SJCRH30 (cell line): ENCODE measurements at places on chromosomes 13 and 19. TPM values are rescaled to one million over a fixed set of nuclear protein-coding genes. Genes with fewer than 3 reads are reported as not detected.
A peak's percentile ranks its signal among the peaks of the same experiment; 100 is the strongest.

DNA sequence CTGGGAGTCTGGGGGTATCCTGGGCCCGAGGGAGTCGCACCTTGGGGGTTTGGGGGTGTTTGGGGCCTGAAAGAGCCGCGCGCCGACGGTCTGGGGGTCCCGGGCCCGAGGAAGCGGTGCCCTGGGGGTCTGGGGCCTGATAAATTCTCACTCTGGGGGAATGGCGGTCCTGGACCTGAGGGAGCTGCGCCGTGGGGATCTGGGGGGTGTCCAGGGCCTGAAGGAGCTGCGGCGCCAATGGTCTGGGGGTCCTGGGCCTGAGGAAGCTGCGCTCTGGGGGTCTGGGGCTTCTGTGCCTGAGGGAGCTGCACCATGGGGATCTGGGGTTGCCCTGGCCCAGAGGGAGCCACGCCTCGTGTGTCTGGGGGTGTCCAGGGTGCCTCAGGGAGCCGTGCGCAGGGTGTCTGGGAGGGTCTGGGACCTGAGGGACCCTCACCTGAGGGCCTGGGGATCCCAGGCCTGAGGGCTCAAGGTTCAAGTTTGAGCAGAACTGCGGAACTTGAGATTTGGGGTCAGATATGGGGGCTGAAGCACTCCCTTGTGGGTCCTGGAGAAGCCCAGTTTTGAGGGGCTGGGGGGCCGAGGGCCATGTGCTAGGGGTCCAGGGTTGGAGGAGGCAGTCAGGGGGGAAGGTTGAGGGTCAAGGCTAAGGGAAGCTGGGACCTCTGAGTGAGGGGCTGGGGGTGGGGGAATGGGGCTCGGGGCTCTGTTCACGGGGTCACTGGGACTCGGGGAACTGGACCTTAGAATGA lies 1.1 kb downstream of the HDGFL2 start:
- DNase-seq = no peak

PLA2G4C gene
- total RNA-seq = 1.4 and 2.1 TPM in 2 replicates

DNA sequence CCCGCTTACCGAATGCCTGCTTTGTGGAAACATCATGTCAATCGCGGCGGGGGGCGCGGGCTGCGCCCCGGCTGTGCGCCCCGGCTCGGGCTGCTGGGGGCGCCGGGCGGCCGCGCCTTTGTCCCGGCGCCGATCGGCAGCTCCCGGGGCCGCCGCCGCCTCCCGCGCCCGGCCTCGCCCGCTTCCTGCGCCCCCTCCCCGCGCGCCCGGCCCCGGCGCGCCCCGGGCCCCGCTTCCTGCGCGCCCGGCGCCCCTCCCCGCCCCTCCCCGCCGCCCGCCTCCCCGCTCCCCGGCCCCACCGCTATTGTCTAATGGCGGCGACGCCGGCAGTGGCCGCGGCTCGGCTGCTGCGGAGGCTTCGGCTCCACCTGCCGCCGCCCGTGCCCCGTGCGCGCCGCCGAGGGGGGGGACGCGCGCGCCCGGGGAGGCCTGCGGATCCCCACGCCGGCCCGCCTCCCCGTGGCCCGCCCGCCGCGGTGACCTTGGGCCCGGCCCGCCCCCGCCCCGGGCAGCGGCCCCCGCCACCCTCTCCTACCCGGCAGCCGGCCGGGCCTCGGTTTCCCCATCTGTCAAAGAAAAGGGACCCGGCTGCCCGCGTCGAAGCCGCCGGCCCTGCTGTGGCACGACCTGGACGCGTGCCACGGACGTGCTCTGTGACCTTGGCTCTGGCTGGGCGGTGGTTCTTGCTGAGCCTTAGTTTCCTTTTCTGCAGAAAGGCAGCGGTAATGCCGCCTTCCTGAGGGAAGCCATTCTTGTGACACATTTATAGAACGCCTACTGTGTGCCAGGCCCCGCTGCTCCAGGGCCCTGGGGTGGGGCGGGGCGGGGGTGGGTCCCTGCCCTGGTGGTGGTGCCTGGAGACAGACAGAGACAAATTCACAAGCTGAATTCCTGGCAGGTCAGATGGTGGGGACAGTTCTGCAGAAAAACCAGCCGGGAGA lies at the start of gene TLE5:
TSS of gene TLE5 (minus strand) at position 331 of the 941 bp plus-strand sequence. CDS start at position 36, 295 bp downstream.
- peak; percentile 70 for DNase-seq

- DNase-seq = no peak
Measured at GRCh38 chr13:34308725-34309124, 490.8 kb downstream of the RFC3 start.

PCSK4 gene
- 0.58 and 1.1 TPM in 2 replicates for total RNA-seq

DNA sequence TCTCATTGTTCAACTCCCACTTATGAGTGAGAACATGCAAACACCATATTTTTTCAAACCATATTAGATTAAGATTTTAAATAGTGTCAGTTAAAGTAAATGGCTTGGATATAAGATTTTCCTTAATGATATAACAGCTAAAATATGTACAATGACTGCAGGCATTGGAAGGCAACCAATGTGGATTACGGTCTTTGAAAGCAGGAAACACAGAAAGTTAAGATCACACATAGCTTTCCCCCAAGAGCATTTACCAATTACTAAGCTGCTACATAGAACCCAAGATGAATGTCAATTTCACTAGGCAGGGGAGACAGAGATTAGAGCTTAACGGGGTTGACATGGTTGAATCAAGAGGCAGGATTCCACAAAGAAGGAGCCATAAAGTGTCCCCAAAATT lies 173.2 kb upstream of the TRPC4 start:
- DNase-seq = no peak

DNA sequence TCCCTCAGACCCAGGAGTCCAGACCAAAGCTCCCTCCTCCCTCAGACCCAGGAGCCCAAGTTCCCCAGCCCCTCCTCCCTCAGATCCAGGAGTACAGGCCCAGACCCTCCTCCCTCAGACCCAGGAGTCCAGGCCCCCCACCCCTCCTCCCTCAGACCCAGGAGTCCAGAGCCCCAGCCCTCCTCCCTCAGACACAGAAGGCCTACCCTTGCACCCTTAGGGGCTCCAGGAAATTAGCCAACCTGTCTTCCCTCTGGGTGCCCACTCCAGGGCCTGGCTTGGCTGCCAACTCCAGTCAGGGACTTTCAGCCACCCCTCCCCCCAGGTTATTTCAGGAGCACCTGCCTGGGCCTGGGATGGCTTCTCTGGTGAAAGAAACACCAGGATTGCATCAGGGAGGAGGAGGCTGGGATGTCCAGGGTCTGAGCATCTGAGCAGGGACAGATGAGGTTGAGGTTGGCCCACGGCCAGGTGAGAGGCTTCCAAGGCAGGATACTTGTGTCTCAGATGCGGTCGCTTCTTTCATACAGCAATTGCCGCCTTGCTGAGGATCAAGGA lies at the start of gene FGF21:
TSS of gene FGF21 (plus strand) at position 441 of the 558 bp plus-strand sequence. CDS start 713 bp downstream, outside the sequence.
- no peak for DNase-seq

DNA sequence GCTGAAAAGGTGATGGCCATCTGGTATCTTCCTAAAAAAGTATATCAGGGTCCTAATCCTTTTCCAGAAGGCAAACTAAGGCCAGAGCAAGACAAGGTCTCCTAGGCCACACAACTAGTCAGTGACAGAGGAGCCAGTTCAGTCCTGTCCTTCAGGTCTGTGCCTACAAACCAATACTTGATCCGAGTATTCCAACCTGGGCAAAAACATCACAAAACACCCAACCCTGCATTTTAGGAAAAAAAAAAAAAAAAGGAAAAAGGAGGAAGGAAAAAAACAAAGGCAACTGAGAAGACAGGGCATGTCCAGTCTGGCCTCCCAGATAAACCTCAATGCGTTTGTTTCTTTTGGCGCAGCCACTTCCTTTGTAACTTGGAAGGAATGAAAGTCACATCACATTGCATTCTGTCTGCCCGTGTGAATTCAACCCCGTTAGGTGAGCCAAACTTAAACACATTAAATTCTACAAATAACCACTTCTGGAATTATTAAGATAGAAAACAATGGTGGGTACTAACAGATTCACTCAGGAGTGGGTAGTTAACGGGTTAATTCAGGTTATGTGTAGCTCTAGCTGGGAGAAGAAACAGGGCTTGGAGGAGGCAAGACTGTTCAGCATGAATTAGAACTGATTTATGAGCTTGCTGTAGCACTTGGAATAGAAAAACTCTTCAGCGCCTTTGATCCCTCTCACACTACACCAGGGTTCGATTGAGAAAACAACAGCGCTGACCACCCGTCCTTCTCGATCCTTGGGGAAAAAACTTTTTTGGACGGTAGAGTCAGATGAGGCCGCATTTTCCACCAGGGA lies 43.0 kb upstream of the HNRNPA1L2 start:
- DNase-seq = no peak

- DNase-seq = no peak
Measured at GRCh38 chr19:40663695-40664692, 26.5 kb downstream of the NUMBL start.

TTYH1 gene
- not detected in 2 replicates for total RNA-seq

DNA sequence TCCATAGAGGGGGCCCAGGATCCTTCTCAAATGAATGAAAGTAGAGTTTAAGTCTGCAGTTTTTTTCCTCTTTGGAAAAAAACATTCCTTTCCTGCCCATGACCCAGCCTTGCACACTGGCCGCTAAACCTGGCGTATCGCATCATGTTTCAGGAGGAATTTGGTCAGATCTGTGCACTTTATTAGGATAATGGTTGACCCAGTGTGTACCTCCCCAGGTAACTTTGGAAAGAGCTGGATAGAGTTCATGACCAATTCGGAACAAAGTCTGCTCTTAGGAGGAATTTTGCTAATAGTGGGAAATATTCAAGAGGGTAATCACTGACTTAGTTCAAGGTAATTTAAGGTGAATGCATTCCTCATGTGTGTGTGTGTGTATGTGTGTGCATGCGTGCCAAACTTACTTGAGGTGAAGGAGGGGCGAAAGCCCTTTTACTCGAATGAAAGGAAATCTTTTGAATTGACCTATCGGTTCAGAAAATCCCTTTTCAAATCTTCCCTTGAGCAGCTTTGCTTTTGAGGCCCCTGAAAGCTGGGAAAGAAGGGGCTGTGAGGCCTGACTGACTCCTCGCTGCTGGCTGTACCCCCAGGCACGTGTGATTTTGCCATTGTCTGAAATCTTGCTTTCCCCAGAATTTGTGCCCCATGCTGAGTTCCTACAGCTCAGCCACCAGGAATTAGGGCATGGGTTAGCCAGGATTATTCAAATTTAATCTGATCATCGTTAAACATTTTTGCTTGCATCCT lies 46.3 kb downstream of the SIPA1L3 start:
- DNase-seq = no peak

- DNase-seq = no peak
Measured at GRCh38 chr19:5130371-5131030, 161.6 kb downstream of the KDM4B start.

FPR2 gene
- not detected in 2 replicates for total RNA-seq

HCST gene
- total RNA-seq = not detected in 2 replicates

GRCh38 chr19:15136234-15136954 lies 29.2 kb downstream of the SYDE1 start:
- DNase-seq = no peak

DNA sequence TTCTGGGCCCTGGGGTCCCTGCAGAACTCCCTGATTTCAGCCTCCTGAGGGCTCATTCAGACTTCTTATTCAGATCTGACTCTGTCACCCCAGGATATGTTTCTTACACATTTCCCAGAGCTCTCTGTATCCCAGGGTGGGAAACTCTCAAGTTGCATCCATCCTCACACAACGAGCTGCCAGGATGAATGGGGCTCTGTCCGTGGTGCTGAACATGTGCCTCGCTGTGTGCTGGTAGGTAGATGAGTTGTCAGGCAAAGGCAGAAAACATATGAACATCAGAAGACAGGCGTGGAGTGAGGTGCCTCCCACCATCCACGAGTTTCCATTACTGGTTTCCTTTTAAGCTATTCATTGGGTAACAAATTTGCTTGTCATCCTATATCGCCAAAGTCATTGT lies 11.4 kb upstream of the IGFL1 start:
- peak; percentile 56 for DNase-seq

GRCh38 chr19:42172261-42172660 lies 40.0 kb upstream of the POU2F2 start:
- DNase-seq = no peak

ZNF700 gene
- 16.2 and 19.6 TPM in 2 replicates for total RNA-seq

- DNase-seq = no peak
Measured at GRCh38 chr19:42386974-42387707, 3.0 kb downstream of the CNFN start.

DNA sequence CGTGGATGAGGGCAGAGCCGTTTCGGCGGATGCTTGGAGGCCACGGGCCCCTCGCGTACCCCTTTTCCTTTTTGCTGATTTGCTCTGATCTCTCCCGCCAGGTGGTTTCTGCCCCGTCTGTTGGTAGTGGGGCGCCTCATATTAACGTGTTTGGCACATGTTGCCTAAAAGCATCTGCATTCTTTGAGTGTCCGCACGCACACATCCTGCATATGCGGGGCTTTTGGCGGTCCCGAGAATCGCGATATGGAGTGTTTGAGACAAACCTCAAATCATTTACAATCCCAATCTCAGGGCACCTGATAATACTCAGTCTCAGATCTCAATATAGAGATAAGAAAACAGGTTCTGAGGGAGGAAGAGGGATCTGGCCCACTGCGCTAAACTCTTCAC lies 809 bp downstream of the U2AF2 start:
- DNase-seq = no peak

DNA sequence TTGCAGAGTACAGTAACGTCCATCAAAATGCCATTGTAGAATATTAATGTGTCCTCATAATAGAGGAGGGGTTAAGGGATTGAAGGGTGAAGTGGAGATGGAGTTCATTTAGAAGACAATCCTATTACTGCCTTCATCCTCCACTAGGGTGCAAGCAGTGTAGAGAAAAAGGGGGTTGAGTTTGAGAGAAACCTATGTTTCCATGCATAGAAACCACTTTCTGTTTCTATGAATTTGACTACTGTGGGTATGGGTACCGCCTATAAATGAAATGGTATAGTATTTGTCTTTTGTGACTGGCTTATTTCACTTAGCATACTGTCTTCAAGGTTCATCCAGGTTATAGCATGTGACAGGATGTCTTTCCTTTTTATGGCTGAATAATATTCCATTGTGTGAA lies 156.0 kb downstream of the GGACT start:
- DNase-seq = no peak

- no peak for DNase-seq
Measured at GRCh38 chr19:1734321-1734966, 18.9 kb upstream of the ONECUT3 start.

DNA sequence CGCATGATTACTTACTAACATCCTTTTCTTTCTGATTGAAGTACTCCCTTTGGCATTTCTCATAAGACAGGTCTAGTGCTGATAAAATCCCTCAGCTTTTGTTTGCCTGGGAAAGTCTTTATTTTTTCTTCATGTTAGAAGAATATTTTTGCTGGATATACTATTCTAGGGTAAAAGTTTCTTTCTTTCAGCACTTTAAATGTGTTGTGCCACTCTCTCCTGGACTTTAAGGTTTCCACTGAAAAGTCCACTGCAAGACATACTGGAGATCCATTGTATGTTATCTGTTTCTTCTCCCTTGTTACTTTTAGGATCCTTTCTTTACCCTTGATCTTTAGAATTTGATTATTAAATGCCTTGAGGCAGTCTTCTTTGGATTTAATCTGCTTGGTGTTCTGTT lies 796.7 kb downstream of the UQCRFS1 start:
- DNase-seq = no peak

DNA sequence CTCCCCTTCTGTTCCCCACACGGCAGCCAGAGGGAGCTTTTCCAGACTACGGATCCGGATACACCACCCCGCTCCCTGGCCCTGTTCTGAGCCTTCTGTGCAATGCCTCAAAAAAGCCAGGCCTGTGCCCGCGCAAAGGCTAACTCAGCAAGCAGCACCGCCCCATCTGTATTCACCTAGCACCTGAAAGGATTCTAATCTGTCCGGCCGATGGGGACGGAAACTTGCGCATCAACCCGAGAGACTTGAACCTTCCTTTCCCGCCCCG lies 589 bp downstream of the ZBTB45 start:
- DNase-seq = peak; percentile 77
